Hematopoietic multipotent progenitor cell treated with erythropoietin and hydrocortisone succinate and interleukin-3 and kit ligand, for 17 days (in vitro differentiated cells): ENCODE measurements at places on chromosomes 16 and 17.
A peak's percentile ranks its signal among the peaks of the same experiment; 100 is the strongest.

- DNase-seq, result no peak
Measured at GRCh38 chr16:4011225-4011939, 104.9 kb downstream of the ADCY9 start.

DNA sequence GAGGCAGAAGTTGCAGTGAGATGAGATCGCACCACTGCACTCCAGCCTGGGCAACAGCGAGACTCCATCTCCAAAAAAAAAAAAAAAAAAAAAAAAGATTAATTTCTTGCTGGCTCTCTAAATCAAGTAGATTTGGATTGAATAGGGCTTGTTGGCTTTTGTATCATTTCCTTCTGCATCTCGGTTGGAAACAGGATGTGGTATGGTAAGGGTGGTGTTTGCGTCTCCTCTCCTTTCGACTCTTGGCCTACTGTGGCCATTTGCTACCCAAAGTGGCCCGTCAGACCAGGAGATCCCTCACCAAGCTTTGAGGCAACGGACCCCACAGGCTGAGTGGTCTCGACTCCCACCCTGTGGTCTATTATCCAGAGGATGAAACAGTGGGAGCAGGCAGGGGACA, 168.0 kb upstream of the IRX3 start:
- no peak for DNase-seq

DNA sequence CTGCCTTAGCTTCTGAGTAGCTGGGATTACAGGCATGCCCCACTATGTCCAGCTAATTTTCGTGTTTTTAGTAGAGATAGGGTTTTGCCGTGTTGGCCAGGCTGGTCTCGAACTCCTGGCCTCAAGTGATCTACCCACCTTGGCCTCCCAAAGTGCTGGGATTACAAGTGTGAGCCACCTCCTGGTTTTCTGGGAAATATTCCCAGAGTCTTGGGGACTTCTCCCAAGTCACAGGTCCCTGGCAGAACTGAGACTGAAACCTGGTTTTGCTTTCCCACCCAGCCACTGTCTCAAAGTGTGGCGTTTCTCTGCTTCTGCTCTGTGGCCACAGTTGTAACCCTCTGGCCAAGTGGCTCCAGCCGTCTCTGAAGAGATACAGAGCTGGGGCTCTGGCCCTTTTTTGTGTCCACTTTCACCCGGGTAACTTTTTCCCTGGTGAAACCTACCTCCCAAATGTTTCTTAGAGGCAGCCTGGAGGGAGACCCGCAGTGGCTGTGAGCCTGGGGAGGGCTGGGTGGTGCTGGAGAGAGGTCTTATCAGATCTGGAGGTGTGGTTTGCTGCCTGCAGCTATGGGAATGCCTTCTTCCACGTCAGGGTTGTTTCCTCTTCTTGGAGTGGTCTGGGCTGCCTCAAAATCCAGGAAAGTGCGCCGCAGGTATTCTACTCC, 5.1 kb downstream of the KSR1 start:
- DNase-seq, result peak; percentile 67

DNA sequence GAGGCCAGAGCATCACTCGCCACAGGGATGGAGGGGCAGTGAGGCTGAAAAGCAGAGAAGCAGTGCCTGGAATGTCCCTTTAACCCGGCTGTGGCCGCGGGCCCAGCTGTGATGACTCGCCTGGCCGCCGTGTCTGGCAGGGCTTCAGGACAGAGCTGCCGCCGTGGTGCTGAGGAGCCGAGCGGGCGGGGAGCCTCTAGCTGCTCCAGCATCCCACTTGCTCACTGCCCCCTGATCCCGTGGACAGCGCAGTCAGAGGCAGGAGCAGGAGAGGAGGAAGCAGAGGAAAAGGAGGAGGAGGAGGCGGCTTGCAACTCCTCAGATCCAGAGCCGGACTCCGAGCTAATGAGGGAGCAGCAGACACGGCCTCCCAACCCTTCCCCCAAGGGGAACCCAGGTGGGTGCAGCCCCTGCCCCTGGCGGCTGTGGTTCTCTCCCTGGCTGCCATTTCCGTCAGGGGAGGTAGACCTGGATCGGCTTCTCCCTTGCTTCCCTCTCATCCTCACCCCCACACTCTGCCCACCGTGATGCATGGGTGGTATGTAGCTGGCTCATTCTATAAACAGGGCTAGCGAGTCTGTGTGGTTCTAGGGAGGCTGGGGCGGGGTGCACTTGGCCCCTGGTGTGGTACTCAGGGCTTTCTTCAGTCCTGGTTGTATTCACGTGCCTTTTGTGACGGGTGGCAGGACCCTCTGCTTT, 165.7 kb downstream of the CMIP start:
- no peak for DNase-seq

DNA sequence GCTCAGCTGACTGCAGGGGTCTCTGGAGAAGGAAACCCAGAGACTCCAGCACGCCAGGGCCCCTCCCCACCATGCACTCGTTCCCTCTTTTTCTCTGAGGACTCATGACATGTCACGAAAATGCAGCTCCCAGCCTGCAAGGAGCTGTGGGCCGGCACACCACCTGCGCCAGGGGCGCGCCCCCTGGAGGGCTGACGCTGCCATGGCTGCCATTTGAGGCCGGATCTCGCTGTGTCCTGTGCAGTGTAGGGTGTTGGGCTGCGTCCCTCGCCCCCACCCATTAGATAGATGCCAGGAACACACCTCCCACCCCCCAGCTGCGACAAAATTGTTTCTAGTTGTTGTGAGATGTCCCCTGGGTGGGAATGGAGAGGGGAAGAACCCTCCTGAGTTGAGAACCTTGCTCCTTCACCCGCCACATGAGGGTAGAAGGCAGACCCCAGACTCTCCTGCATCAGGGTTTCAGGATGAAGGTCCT, 8.2 kb downstream of the SYNGR2 start:
- peak; percentile 75 for DNase-seq

GRCh38 chr17:79927136-79927661, 88.0 kb upstream of the CBX4 start:
- DNase-seq, result no peak

DNA sequence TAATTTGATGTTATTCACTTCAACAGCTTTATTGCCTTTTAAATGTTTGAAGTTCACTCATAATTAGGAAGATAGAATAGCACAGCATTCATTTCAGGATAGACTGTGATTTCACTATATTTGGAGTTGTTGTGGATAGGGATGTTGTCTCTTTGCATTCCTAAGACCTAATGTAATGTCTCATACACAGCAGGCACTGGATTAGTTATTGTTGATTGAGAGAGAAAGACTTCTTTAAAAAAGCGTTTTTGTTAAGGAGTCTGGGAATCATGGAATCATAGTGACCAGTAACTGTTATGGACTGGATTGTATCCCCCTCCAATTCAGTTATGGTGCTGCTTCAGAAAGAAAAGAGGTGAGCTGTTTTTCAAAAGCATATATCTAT, 122.0 kb downstream of the USP22 start:
- no peak for DNase-seq
